GM10248 (cell line): ENCODE measurements at places on chromosomes 5 and 9.
A peak's percentile ranks its signal among the peaks of the same experiment; 100 is the strongest.

- DNase-seq: peak; percentile 53
Observed at GRCh38 chr9:37464426-37465248, 613 bp downstream of the ZBTB5 start.

DNA sequence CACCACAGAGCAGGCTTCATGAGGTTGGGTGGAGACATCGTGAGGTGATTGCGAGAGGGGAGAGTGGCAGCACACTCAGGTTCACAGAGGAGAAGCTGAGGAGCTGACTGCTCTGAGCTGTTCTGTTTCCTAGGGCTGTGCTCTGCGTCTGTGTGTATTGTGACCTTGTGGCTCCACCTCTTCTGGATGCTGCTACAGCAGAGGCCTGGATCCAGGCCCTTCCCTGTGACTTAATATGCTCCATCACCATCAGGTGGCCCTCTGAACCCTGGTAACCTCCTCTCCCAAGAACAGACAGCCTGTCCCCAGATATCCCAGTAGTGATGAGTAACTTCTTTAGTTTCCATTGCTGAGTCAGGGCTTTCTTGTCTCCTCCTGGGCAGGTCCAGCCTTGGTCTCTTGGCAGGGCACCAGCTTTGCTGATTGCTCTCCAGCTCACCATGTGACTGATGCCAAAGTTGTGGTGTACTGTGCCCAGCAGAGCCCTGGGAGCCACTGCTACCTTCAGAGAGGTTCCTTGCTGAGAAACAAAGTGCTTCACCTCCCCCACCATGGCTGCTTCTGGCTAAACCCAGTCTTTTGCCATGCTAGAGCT, 212.8 kb upstream of the CHD1 start:
- no peak for DNase-seq

GRCh38 chr5:173873306-173873922, 14.7 kb upstream of the CPEB4 start:
- DNase-seq: no peak

DNA sequence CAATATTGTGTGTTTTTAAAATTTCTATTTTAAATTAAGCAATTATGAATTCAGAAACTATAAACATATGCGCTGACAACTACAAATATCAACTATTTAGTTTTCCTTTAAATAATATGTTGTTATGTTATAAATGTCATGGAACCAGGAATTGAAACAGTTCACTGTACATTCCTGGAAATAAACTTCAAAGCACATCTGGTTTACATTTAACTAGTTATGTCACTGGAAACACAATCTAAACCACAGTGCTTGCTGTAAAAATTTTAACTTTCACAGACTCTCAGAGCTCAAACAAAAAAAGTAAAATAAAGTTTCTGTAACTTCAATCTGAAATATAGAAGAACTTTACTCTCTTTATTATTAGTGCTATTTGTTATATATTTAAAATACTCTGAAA, 179.2 kb downstream of the FBN2 start:
- no peak for DNase-seq

- DNase-seq: no peak
Observed at GRCh38 chr9:99023831-99024230, 80.1 kb downstream of the COL15A1 start.

- no peak for DNase-seq
Observed at GRCh38 chr5:134047687-134048056, 42.9 kb upstream of the VDAC1 start.

DNA sequence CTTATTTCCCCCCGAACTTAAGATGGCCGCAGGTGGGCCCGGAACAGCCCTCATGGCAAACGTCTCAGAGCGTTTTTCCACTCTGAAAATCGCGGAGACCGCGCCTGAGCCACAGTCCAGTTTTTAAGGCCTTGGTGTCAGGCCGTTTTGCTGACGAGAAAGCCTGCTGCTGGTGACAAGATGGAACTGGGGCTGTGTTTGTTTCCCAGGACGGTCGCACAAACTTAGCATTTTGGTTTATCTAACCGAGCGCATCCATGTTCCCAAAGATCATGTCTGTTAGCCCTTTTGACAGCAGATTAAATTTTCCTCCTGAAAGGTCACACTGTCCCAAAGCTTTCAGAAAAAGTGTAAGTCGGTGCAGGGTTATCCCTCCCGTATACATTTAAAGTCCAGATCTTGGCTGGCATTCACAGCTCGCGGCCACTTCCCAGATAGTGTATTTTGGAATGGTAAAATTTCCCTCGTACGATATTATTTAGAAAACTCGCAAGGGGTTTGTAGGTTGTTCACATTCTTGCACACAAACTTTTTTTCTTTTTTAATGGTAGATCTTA, 812 bp downstream of the SREK1 start:
- DNase-seq: peak; percentile 68

GRCh38 chr5:170168002-170168401, 62.3 kb downstream of the FOXI1 start:
- no peak for DNase-seq

- no peak for DNase-seq
Observed at GRCh38 chr5:151718153-151718552, 31.4 kb upstream of the SPARC start.

- no peak for DNase-seq
Observed at GRCh38 chr5:131156385-131156784, 8.7 kb downstream of the HINT1 start.

- DNase-seq: peak; percentile 70
Observed at GRCh38 chr9:114487607-114488300, 17.5 kb downstream of the WHRN start.

DNA sequence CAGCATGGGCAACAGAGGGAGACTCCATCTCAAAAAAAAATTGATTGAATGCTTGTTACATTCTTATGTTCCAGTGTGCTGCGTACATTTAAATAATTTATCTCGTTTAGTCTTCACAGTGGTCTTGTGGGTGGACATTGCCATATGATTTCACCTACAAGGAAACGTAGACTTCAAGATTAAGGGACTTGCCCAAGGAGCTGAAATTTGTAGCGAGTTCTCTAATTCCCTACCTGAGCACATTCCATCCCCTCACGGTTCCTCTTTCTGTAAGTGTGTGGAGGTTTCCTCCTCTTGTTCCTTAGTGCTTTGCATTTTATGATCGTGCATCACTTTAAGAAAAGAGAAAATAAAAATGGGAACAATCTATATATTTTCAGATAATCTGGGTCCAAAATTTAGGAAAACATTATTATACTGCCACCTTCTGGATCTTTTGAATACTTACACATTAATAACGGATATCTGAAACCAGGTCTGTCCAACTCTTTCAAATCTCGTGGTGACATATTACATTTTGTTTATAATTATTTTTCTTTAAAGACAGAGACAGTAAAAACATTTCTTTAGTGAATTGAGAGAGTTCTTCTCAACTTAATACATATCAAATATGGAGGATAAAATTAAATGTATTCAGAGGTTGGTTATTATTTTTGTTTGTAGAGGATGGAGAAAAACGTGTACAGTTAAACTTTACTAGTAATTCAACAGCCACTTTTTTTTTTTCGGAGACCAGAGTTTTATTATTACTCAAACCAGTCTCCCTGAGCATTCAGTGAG, 29.9 kb upstream of the C7 start:
- peak; percentile 41 for DNase-seq

- no peak for DNase-seq
Observed at GRCh38 chr9:138101444-138102234, 224.1 kb downstream of the CACNA1B start.

- DNase-seq: no peak
Observed at GRCh38 chr9:4066120-4066519, 233.7 kb downstream of the GLIS3 start.

DNA sequence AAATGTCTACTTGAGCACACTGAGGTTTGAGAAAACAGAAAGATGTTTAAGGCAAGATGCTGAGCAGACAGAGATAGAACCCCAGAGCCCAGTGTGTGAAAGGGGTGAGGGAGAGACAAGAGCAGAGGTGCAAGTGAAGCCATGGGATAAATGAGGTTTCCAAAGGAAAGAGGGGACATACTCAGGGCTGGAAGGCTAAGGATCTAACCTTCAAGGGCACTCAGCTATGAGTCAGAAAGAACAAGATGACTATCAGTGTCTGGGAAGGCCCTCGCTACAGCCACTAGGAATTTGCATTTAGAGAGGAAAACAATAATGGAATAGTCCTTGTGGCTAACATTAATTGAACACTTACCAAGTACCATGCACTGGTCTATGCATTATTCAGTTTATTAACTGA, 113.7 kb downstream of the HTR4 start:
- no peak for DNase-seq

- no peak for DNase-seq
Observed at GRCh38 chr9:129225815-129226214, 47.8 kb upstream of the IER5L start.

GRCh38 chr9:5357431-5358105, 17.9 kb upstream of the RLN1 start:
- no peak for DNase-seq

- DNase-seq: no peak
Observed at GRCh38 chr9:86792136-86792535, 155.2 kb downstream of the GAS1 start.
